ENCODE measurements at places on chromosomes 12 and 14.
A peak's percentile ranks its signal among the peaks of the same experiment; 100 is the strongest.

GRCh38 chr12:109983432-109984142 lies 12.6 kb downstream of the GIT2 start:
- peak; percentile 32 for DNase-seq

- no peak for DNase-seq
Measured at GRCh38 chr12:79183003-79183402, 318.4 kb downstream of the SYT1 start.

DNA sequence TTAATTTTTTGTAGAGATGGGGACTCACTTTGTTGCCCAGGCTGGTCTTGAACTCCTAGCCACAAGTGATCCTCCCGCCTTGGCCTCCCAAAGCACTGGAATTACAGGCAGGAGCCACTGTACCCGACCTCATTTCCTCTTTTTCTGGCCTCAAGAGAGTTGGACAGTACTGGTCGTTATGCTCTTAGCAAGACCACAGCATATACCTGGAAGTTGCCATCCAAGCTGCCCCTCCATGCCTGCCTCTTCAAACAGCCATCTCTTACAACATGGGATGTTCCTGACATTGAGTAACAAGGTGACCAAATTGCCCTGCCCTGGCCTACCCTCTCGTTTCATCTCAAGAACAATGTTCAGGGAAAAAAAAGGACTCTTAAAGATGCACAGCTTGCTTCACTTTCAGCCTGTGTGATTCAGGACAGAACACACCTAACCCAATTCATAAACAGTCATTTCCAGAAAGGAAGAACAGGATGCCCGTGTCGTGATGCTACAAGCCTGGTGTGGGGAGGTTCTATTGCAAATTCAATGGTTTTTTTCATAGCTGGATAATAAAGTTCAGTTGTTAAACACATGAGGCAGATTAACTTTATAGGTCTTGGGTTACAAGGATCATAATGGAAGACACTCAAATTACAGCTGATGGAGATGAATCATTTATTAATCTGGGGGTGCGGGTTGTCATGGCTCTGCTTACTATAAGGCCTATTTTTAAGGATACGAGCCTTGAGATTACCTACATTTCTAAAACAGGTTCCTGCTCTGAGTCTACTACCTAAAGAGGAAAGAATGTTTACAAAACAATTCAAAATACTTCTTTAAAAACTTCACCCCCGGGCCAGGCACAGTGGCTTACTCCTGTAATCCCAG lies 11.9 kb downstream of the GLTP start:
- peak; percentile 27 for DNase-seq

GRCh38 chr12:42326541-42327226 lies 717 bp downstream of the PPHLN1 start:
- DNase-seq, result peak; percentile 25

- no peak for DNase-seq
Measured at GRCh38 chr12:124082687-124083086, 109.7 kb downstream of the ZNF664 start.

DNA sequence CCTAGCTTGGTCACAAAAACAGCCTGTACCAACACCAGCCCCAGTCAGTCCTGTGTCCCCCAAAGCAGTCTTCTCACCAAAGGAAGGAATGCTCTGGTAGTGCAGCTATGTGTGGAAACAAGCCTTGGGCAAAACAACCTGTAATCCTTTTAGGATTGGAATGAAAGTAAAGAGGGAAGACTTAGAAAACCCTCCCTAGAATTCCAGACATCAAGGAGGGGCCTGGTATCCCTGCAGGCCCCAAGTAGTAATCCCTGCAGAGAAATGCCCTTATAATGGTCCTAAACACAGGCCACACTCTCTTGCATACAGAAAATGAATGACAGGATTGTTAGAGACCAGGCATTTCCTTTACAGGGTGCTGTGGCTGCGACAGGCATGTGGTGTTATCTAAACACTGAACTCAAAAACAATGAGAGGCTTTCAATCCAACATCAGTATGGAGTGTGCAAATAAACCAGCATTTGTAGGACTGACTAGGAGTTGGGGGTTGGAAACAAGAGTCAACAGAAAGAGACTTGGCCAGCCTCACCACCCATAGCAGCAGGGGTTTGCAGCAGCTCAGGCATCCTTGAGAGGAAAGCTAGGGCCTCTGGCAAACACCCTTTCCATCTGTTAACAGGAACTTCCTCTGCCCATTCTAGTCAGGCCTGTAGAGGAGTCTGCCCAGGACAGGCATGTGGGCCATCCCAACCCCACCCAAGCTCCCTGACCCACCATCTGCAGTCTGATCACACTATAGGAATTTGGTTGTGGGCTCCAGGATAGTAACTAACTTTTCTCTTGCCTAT lies 59.1 kb downstream of the DCAF5 start:
- DNase-seq, result no peak

- no peak for DNase-seq
Measured at GRCh38 chr12:80636832-80637231, 70.6 kb upstream of the MYF6 start.

GRCh38 chr14:67564236-67564635 lies 31.1 kb downstream of the PLEKHH1 start:
- DNase-seq, result no peak

DNA sequence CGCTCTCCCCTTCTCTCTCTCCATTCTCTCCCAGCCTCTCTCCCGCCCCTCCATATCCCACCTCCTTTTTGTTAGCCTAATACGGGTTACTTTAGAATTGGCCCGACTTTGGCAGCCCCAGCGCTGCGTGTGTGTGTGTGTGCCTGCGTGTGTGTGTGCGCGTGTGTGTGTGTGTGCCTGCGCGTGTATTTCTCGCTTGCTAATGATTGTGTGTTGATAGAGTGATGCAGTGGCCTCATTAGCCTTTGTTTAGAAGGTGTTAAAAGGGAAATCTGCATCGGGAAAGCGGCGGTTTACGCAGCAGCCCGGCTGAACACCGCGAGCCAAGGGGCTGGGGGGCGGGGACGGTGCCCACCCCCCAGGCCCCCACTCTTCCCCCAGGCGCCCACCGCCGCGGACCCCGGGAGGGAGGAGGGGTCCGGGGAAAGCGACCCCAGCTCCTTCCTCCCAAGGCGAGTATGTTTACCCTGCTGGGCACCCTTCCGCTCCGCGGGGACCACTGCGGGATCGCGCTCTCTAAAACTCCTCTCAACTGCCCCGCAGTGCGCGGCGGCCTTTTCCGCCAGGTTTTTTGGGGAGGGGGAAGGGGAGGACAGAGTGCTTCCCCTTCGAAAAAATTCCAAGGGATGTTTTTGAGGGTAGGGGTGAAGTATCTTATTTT lies 6.8 kb upstream of the LHX5 start:
- DNase-seq, result no peak

DNA sequence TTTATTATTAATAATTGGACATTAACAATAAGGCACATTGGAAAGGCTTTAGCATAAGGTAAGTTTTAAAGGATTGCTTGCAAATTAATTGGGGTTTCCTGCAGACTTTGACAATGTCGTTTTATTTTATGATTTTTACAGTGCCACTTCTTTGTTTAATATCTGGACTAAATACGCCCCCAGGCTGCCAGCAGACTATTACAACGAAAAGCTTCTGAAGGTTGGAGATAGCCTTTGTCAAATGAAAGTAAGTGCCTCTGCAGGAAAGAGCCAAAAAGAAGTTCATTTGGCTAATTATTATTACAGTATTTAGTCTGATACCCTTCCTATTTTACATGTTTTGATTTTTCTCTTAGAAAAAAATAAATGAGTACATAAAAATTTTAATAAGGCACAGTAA lies 11.3 kb downstream of the CFAP54 start:
- no peak for DNase-seq

DNA sequence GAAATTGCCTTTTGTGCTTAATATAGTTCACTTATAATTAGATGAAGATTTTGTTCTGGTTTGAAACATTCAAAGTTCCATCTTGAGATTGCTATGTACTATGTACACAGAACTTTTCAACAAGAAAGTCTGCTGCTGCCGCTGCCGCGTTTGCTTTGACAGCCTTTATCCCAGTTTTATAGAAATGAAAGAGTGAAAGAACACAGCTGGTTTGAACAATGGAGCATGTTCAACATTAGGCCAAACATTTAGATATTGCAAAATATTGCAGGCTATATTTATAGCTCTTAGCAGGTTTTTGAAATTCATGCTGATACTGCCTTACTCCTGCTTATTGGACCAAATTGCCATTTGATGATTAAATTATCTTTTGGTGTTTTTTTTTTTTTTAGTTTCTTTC lies 299.8 kb upstream of the PRKD1 start:
- DNase-seq, result no peak

DNA sequence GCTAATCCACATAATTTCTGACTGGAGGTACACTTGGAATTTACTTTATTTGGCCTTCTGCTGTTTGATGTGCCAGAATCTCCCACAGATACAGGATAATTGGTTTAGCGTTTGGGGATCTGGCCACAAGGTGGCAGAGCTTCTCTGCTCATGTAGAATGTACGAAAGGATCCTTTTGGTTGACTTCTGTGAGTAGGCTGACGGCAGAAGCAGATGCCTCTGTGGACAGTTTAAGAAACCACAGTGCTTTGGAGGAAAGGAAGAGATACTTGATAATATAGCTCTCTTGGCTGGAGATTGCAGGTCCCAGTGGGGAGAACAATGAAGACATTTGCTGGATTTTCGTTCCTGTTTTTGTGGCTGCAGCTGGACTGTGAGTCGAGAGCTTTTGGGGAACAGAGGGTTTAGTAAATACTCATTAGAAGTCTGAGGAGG lies 75.3 kb upstream of the OR4E1 start:
- peak; percentile 70 for DNase-seq

DNA sequence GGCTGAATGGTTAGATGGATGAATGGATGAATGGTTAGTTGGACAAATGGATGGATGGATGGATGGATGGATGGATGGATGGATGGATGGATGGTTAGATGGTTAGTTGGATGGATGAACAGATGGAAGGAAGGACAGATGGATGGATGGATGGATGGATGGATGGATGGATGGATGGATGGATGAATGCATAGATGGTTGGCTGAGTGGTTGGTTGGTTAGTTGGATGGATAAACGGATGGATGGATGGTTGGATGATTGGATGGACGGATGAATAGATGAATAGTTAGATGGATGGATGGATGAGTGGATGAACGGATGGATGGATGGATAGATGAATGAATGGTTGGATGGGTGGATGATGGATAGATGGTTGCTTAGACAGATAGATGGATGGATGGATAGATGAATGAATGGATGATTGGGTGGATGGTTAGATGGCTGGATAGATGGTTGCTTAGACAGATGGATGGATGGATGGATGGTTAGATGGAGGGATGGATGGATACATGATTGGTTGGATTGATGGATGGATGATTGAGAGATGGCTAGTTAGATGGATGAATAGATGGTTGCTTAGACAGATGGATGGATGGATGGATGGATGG lies 48.8 kb upstream of the HSPB8 start:
- DNase-seq, result no peak

DNA sequence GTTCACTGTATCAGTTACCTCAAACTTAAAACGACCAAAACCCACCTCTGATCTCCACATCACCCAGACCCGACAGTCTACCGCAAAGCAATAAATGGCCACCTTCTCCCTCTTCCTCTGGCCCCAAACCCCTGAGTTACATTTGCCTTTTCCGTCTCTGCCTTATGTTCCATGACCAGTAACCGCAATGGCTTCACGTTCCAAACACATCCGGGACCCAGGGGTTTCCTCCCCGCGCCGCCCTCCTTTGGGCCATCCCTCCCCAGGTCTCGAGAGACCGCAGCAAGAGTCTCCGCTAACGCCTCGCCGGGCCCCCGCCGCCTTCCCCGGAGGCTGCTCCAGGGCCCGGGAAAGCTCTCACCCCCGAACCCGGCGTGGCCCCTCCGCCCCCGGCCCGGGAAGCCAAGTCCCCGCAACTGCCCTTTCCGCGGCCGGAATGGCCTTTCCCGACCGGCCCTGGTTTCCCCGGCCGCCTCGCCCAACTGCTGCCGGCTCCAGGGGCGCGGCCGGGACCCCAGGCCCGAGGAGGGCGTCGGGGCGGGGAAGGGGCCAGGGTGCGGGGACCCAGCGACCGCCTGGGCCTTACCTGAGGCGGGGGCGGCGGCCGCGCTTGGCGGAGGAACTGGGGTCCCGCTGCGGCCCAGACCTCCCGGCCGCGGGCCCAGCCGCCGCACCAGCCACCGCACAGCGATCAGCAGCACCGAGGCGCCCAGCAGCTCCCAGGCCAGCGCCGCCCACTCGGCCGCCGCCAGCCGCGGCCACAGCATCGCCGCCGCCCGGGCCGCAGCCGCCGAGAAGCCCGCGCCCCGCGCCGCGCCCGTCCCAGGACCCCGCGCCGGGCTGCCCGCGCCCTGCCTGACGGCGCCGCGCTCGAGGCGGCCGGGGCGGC lies at the start of gene ANKLE2:
TSS of gene ANKLE2 (minus strand) at position 801 of the 889 bp plus-strand sequence. CDS start at position 767, 34 bp downstream.
- peak; percentile 86 for DNase-seq

GRCh38 chr14:104230946-104231345 lies 92.6 kb downstream of the KIF26A start:
- no peak for DNase-seq

GRCh38 chr14:51353901-51354300 lies 113.9 kb downstream of the TMX1 start:
- DNase-seq, result no peak

DNA sequence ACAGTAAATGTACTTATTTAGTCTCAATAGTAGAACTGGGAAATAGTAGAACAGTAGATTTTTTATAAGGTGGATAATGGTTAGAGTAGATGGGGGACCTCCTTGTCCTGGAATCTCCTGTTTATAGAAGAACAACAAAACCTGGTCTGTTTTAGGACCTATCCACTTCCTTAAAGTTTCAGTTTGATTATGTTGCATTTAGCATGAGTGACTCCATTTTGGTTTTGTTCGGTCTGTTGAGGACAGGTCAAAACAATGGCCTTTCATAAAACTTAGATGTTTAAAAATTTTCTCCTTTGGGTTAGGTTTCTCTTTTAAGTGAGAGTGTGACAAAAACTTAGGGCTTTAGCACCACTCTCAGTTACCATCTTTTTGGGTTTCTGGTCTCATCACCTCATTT lies 308.9 kb downstream of the BTG1 start:
- no peak for DNase-seq

GRCh38 chr14:100130521-100130920 lies 28.9 kb downstream of the DEGS2 start:
- no peak for DNase-seq

DNA sequence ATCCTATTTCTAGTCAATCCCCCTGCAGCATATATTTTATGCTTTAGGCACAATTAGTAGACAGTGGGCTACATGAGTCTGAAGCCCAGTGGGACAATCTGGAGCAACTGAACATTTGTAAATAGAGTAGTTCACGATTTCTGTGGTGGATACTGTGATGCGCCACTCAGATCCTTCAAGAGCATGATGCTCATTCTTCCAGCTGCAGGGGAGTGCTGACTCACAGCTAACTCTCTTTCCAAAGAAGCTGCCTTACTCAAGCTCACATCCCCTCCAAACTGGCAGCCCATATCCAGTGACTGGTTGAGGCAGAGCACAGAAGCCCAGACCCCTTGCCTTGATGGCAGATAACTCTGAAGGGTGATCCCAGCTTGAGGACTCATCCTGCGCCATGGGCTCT lies 224.2 kb upstream of the EEA1 start:
- no peak for DNase-seq

Data from activated CD4-positive, alpha-beta memory T cell treated with anti-CD3 and anti-CD28 coated beads for 36 hours (primary cell).